ENCODE measurements at places on chromosomes 11 and 22.

DNA sequence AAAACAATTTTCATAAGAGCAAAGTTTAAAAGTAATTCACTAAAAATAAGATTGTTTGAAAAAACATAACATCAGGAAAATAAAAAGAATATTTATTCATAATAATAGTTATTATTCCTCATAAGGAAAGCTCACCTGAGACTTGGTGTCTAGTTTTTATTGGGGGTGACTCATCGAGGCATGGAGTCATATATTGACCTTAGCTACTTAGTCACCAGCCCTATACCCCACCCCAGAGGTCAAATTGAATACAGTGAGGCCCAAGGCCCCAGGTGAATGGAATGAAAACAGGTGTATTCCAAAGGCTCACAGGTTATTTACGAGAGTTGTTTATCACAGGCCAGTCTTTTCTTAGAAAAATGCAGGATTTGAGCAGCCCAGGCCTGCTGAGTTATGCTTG is 36.9 kb downstream of the CNTF start:
- no peak for DNase-seq

DNA sequence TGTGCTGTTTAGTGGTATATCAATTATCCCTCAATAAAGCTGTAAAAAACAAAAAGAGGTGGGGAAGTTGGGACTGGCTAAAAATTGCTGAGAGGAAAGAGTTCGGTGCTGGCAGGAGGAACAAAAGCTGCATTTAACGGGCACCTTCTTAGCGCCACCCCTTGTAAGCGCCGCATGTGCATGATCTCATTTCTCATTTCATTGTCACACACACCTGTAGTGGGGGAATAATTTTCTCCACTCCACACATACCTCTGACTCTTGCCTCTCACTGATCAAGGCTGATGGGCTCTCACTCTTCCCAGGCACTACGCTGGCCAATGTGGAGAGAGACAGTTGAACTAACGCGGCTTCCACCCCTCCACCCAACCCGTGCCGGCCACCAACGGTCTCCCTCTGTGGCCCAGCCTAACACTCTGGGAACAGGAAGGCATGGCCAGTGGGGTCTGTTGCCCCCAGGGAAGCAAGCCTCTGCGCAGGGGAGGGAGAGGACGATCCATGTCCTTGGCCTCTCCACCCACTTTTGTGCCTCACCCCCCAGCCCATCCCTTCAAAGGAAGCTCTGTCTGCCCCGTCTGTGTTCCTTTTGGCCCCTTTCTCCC is 186.7 kb upstream of the SYT13 start:
- DNase-seq, result no peak

GRCh38 chr11:8039530-8040260 is 41.3 kb upstream of the TUB start:
- DNase-seq, result no peak

DNA sequence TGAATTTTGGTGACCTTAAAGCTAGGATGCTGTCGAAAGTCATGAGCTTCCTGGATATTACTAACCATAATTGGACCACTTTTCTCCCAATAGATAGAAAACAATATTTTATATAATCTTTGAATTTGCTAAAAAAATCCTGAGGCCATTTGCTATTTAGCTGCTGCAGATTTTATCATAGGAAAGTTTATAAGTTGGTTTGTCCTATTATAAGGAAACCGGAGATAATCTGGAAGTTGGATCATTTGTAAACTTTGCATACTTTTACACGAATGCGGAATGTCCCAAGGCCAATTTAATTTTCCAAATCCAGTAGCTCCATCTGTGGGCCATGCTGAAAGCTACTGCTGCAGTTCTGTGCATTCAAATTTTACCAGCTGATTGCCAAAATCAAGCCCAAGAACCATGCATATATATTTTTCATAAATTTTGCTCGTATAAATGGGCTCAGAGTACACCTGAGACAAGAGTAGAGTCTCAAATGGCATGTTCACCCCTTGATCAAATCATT is 378.3 kb downstream of the FAM181B start:
- DNase-seq, result no peak

GRCh38 chr22:39494471-39495120 is 7.5 kb upstream of the MIEF1 start:
- DNase-seq, result no peak

GRCh38 chr11:91243630-91244029 is 981.0 kb upstream of the FAT3 start:
- DNase-seq, result no peak

DNA sequence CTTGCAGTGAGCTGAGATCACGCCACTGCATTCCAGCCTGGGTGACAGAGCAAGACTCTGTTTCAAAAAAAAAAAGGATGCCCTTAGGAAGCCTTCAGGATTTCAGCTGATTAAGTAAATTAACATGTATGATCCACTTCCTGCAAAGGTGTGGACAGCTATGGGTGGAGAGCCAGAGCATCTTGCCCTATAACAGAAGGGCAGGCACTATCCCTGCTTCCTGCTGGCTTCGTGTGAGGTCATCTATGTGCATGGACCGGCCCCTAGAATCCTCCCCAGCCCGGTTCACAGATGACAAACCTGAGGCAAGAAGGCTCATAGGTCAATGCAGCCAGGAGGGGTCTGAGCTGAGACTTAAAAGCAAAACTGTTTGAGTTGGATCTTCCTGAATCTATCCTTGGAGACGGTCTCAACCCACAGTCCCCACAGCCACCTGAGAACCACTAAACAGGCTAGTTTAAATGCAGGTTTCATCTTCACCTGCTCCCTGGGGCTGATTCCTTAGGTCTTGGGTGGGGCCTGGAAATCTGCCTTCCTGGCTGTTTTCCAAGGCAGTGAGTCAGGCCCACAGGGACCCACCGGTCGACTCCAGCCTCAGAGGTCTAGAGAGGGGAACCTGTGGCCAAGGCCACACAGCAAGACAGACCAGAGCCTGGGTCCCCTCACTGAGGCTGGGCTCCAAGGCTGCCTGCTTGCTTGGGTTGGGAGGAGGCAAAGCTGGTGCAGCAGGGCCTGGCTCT is 55.2 kb upstream of the MPEG1 start:
- no peak for DNase-seq

DNA sequence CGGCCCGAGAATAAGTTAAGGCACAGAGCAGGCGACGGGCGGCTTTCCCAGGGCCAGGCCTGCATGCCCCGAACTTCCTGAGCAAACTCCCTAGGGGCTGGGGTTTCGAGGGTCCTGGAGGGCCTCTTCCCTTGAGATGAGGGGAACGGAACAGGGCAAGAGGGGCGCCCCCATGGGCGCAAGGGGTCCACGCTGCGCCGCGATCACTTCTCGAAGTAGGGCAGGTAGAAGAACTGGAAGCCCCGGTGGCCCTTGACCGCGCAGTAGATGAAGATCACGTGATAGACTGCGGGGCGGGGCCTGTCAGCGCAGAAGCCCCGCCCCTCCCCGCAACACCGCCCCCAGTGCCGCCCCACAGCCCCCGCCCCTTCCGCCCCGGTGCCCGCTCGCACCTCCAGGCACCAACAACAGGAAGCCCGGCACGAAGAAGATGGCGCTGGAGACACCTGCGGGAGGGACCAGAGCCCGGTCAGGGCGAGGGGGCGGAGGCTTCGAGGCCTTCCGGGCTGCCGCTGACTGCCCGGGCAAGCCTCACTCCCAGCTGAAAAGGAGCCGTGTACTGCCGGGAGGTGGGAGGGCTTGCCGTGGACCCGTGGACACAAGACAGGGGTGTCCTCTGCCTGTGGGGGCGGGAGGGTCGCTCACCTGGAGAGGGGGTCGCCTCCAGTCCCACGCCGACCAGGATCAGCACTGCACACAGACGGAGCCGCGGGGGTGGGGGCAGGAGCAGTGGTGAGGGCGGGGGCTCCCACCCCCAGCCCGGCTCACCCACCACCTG is 4.5 kb downstream of the TMEM134 start:
- DNase-seq, result peak; percentile 66

GRCh38 chr11:12156301-12157140 is 46.1 kb downstream of the MICAL2 start:
- no peak for DNase-seq

DNA sequence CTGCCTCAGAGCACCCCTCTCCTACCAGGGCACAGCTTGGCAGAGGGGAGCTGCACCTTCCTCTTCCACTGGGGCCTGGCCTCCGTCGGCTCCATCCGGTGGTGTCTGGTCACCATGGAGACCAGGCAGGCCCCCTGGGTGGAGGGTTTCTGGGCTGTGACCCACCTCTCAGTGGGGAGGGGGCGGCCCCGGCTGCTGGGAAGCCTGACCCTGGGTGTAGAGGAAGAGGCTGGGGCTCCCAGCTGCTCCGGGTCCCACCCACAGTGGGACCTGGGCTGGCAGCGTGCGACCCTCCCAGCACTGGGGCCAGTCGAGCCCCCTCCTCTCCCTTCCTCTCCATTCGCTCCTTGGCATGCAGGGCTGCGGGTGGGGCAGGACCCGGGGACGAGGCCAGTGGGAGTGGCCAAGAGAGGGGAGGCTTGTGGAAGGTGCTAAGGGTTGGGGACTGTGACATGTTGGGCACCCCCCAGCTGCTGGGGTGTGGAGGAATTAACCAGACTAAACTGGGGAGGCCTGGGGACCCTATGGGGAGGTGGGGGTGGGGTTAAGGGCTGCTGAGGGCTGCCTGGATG is 46.8 kb downstream of the BRSK2 start:
- no peak for DNase-seq
